Kidney (tissue), 22 donors: ENCODE measurements at places on chromosomes 5 and 9.

- DNase-seq: no peak
These were observed 567.5 kb downstream of the ELAVL2 start for GRCh38 chr9:23258569-23258968.

DNA sequence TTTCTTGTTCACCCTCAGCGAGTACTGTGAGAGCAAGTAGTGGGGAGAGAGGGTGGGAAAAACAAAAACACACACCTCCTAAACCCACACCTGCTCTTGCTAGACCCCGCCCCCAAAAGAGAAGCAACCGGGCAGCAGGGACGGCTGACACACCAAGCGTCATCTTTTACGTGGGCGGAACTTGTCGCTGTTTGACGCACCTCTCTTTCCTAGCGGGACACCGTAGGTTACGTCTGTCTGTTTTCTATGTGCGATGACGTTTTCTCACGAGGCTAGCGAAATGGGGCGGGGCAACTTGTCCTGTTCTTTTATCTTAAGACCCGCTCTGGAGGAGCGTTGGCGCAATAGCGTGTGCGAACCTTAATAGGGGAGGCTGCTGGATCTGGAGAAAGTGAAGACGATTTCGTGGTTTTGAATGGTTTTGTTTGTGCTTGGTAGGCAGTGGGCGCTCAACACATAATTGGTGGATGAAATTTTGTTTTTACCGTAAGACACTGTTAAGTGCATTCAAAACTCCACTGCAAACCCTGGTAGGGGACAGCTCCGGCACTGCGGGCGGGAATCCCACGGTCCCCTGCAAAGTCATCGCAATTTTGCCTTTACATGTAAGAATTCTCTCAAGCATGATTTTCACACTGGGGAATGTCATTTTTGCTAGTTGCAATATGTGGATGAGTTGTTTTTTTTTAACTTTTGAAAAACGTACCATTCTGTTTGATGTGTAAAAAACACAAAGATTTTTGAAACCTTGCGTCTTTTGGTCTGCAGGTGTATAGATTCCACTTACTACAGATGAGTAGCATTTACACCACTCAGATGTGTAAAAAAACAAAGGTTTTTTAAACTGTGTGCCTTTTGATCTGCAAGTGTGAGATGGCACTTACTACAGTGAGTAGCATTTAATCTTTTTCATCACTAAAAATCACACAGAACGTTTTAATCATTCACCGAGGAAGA lies 631 bp upstream of the C9orf72 start:
- peak; percentile 99 for DNase-seq

DNA sequence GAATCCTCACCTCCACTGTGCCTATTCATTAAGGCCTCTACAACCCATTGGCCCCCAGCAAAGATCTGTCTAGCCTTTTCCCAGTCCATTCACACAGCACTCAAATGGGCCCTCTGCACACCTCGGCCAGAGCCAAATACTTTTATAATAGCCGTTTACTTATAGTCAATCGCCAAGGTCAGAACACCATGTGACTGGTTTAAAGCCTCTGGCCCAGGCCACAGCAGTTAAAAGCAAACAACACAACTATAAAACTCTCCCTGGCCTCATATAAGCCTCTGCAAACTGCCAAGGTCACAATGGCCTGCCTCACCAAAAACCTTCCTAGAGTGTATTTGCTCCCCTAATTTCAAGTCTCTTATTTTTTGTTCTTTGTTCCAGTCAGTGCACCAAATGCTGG lies 562.6 kb downstream of the CAAP1 start:
- DNase-seq: no peak

DNA sequence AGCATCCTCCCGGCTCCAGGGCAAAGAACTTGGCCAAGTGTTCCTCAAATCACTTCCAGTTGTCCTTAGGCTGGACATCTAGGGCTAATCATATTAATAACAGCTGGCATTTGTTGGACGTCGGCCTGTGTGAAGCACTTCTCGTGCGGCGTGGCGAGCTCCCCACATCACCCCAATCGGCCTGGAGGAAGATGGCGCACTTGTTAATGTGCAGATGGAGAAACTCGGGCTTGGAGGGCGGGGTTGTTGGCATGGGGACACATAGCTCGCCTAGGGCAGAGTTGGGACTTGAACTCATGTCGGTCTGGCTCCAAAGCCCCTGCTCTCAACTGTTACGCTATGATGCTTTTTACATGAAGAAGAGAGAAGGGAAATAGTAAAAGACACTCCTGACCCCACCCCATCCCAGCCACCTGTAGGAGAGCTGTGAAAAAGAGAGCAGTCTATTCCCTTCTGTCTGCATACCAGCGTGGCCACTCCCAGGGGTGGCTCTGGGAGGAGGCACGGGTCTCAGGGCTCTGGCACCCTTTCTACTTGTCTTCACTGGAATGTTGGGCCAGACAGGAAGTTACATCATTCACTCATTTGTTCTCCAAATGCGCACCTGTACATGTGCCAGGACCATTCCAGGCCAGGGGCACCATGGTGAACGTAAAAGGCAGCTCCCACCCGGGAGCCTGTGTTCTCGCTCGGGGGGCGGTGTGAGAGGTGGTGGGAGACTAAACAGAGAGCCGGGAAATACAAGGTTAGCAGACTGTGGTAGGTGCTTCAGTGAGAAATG lies 12.8 kb upstream of the NUP214 start:
- peak; percentile 84 for DNase-seq

DNA sequence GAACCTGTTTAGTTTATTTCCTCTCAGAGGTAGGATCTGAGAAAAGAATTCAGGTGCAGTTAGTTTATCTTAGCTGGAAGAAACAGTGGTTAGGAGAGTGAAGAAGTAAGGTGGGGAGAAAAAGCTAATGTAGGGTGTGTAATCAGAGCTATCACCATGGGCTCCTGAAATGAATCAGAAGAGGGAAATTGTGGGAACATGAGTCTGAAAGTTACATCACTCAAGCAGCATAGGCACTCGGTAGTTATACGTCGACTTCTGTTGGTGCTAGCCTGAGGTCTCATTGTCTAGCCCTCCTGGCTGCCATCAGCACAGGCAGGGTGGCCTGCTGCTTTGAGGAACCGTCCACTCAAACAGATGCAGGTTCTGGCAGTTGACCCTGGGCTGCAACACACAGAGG lies 56.7 kb upstream of the NPR3 start:
- DNase-seq: no peak

DNA sequence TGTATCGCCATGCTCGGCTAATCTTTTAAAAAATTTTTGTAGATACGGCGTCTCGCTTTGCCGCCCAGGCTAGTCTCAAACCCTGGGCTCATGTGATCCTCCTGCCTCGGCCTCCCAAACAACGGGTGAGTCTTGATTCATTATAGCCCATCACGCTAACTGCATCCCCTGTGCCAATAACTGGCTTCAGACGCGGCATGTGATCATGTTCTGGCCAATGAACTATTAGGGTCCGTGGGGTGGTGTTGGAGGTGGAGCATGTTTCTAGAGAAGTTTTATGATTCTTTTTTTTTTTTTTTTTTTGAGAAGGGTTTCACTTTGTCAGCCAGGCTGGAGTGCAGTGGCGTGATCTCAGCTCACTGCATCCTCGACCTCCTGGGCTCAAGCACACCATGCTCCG lies 51.0 kb downstream of the FGF18 start:
- no peak for DNase-seq

DNA sequence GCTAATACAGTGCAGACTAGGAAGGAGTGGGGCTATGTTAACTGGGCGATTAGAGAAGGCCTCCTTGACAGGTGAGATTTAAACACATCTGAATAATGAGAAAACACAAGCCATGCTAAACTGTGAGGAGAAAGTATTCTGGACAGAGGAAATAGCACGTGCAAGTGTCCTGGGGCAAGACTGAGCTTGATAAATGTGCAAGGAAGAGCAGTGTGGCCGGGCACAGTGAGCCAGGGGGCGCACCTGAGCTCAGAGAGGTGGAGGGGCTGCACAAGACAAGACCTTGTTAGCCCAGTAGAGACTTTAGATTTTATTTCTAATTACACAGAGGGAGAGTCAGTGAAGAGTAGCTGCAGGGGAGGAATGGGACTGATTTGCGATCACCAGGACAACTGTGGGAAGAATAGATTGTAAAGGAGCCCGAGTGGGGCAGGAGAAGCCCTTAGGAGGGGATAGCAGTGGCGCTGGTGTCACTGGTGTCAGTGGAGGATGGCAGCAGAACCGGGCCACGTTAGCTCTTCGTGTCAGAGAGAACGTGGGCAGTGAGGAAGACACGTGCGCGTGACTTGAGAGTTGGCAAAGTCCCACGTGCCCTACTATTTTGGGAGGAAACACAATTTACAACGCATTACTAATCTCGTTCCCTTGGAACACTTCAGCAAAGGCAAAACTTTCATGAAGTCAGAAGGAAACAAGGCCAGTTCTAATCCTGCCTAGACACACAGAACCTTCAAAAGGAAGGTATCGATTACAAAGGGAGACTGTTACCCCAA lies 17.9 kb upstream of the C5orf47 start:
- DNase-seq: no peak

GRCh38 chr5:41410307-41410706 lies 100.1 kb downstream of the PLCXD3 start:
- no peak for DNase-seq

DNA sequence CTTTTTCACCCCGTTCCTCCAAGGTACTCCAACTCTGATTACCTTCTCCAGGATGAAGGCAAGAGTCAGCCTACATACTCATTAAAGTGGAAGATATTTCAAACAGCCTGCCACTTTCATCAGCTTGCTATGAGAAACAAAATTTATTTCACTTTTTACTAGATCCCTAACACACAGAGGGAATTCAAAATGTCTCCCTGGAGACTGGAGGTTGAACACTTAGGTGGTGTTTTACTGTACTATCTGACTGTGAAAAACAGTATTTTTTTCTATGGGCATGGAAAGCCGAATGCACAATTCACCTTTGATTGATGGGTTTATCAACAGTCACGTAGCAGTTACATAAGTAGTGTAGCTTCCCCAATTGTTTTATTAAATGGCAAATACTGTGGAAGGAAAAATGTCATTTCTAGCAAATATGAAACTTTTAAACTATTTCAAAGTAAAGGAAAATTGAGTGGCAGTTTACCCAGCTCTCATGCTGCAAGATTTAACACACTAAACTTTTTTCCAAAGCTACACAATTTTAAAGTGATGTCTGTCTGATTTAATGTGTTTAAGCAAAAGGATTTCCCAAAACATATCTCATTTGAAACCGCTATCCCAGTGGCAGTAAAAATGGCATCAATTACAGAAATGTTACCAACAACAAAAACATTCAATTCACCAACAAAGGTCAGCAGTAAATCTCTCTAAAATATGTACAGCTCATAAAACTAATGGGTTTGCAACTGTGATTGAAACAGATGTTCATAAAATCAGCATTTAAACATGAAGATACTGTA lies 125.0 kb upstream of the TLE4 start:
- DNase-seq: no peak

DNA sequence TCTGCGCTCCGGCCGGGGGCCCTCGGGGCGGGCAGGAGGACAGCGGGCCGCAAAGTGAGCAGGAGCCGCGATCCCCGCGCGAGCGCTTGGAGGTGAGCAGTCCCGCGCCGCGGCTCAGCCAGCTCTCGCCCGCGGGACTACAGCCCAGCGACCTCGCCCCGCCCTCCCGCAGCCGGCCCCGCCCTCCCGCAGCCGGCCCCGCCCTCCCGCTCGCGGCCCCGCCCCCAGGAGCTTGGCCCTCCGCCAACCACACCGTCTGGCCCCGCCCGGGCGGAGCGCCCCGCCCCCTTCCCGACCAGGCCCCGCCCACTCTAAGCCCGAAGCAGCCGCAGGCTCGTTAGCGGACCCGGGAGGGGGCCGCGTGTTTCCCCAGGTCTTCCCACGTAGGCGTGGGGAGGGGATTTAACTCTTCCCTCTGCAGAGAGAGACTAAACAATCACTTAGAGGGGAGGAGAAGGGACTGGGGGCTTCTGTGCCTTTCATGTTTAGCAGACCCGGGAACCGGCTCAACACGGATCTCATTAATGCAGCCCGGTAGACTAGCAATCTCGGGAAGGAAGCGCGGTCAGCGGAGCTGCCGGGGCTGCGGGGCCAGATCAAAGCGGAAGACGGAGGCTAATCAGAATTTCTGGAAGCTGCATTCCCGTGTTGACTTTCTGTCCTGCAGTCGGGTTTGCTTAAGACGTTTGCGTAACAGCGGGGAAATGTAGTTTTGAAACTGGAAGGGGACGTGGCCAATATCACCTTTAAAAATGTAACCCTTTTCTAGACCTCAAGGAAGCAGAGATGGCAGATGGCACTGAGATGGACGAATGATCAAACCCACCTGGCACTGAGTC lies at the start of gene MYO10:
TSS of gene MYO10 (minus strand) at position 139 of the 839 bp plus-strand sequence. CDS start 480 bp downstream, outside the sequence.
- peak; percentile 91 for DNase-seq

DNA sequence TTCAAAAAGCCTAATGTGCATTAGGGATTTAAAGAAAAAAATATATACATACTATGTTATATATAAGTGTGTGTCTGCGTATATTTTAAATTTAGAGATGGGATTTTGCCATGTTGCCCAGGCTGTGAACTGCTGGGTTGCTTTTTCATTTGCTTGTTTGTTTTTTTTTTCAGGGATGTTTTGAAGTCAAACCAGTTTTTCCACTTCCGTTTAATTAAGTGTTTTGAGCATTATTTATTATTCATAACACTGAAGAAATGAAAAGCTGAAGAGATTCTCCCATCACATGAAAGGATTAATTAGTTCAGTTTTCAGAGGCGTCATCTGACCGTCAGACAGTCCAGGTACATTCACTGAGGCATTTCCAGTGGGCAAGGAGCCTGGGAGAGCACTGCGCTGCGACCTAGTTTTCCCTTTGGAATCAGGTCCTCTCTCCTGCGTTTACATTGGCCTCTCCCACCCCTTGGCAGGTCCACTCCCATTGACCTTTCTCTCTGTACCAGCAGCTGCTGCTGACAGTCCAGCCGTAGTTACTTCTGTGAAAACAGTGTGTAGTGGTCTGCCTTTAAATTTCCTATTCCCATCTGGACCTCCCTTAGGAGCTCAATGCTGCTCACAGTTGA lies 26.0 kb downstream of the ARRDC3 start:
- peak; percentile 53 for DNase-seq
